ENCODE measurements at places on chromosomes 1 and 21.

DNA sequence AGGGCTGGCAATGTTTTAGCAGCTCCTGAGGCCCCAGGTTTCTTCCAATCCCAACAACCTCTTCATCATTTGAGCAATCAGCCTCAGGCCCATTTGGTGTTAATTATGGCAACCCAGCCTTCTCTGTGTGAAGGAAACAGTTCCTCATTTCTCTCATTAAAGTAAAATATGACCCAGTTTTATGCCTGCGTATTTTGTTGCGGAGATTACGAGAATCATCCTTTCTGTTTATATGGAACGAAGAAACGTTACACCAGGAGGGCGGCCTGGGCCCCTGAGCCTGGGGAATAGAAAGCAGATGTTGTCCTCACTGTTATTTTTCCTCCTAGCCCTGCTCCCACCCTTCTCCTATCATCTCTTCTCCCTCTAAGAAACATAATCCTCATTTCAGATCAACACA is 332.2 kb upstream of the USP24 start:
- no peaks in the 10 kb centered on the region for H3K4me1 ChIP-seq
- no peaks in the 10 kb centered on the region for H3K36me3 ChIP-seq
- no peak overlapping the region for H3K27ac ChIP-seq
- DNase-seq = no peak

GRCh38 chr1:3968851-3969250 is 68.8 kb upstream of the C1orf174 start:
- DNase-seq = no peak
- H3K36me3 ChIP-seq = no peaks in the 10 kb centered on the region
- no peaks in the 10 kb centered on the region for H3K4me1 ChIP-seq
- no peak overlapping the region for H3K4me3 ChIP-seq

DNA sequence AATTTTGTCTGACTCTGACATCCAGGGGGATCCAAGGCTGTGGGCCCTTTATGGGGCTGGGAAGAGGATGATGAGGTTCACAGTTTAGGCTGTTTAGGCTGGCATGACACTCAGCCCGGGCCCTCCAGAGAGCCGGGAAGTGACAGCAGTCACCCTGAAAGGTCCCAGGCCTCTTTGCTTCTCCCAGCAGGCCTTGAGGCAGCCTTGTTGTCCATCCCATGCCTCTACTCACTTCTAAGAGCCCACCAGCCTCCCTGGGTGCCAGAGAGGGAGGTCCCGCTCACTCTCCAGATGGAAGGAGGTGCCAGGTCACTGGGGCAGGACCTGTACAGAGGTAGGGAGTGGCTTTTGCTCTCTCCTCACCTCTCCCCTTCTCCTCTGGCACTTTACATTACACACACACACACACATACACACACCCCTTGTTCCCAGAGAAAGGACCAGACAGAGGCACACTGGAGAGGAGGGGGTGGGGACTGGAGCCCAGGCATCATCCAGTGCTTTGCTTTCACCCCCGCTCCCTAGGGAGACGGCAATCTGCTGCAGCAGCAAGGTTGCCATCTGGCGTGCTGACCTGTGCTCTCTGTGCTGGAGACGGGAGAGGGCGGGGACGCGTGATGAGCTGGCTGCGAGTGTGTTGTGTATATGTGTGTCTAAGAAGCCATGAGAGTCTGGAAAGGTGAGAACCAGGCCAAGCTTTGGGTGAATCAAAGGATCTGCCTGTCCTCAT is 4.6 kb downstream of the KLHDC8A start:
- H3K4me1 ChIP-seq = peaks cover 4% of the 10 kb centered on the region
- H3K4me3 ChIP-seq = no peak overlapping the region
- H3K27me3 ChIP-seq = peaks cover 52% of the 10 kb centered on the region
- no peak overlapping the region for H3K27ac ChIP-seq

DNA sequence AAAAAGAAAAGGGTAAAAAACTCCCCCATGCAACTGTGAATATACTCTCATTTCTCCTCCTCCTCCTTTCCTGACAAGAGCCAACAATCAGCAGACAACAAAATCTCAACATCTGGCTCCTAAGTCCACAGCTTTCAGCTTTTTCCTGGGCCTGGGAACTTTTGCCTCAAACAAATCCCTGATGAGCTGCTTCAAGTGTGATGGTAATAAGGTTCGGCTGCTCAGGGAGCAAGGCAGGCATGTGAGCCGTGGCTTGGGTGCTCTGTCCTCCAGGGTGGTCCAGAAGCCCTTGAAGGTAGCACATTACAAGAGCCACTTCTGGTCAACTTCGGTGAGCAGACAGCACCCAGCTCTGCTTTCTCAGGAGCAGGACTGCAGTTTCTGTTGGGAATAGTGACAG is 46.3 kb downstream of the ITPKB start:
- peaks cover 9% of the 10 kb centered on the region for H3K36me3 ChIP-seq
- no peak for DNase-seq
- H3K27me3 ChIP-seq = no peaks in the 10 kb centered on the region
- peaks cover 80% of the 10 kb centered on the region for H3K4me1 ChIP-seq
- H3K27ac ChIP-seq = peak overlapping the region; percentile 100

- H3K27me3 ChIP-seq = no peaks in the 10 kb centered on the region
- H3K4me1 ChIP-seq = no peaks in the 10 kb centered on the region
- no peaks in the 10 kb centered on the region for H3K36me3 ChIP-seq
- no peak for DNase-seq
- no peak overlapping the region for H3K4me3 ChIP-seq
Observed at GRCh38 chr1:217969428-217969827, 315.7 kb upstream of the RRP15 start.

DNA sequence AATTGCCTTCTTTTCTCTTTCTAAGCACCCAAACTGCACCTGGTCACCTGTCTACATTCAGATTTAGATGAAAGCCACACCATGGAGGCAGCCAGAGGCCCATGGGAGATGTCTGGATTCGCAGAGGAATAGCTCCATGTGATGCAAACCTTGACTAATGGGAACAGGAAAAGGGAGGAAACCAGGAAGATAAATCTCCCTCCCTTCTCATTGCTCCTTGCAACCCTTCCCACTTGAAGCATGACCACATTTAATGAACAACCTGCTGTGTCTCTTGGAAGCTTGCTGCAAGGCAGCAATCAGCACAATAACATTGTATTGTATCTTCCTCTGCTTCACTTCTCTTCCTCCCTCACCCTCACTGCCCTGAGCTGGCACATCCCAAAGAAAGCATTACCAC is 42.6 kb upstream of the KLF17 start:
- no peak for DNase-seq
- H3K4me1 ChIP-seq = peaks cover 6% of the 10 kb centered on the region
- no peak overlapping the region for H3K4me3 ChIP-seq
- no peak overlapping the region for H3K27ac ChIP-seq
- H3K27me3 ChIP-seq = peaks cover 52% of the 10 kb centered on the region

- DNase-seq = no peak
- H3K4me3 ChIP-seq = no peak overlapping the region
- no peaks in the 10 kb centered on the region for H3K27me3 ChIP-seq
- no peak overlapping the region for H3K27ac ChIP-seq
- H3K36me3 ChIP-seq = no peaks in the 10 kb centered on the region
- no peaks in the 10 kb centered on the region for H3K4me1 ChIP-seq
Observed at GRCh38 chr1:55464550-55464949, 249.4 kb upstream of the USP24 start.

DNA sequence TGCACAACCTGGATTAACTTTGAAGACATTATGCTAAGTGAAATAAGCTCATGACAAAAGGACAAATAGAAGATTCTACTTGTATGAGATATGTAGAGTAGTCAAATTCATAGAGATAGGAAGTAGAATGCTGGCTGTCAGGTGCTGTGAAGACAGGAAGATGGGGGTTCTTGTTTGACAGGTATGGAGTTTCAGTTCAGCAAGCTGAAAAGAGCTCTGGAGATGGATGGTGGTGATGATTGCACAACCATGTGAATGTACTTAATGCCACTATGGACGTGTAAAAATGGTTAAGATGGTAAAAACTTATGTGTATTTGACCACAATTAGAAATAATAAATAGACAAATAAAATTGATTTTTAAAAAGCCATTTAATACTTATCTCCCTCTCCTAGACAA is 169.8 kb upstream of the DUSP10 start:
- H3K36me3 ChIP-seq = peaks cover 2% of the 10 kb centered on the region
- no peak overlapping the region for H3K4me3 ChIP-seq
- peaks cover 4% of the 10 kb centered on the region for H3K4me1 ChIP-seq
- H3K27ac ChIP-seq = no peak overlapping the region
- no peak for DNase-seq
- H3K27me3 ChIP-seq = peaks cover 22% of the 10 kb centered on the region

GRCh38 chr1:94304553-94304952 is 67.2 kb upstream of the ARHGAP29 start:
- H3K4me1 ChIP-seq = no peaks in the 10 kb centered on the region
- H3K27ac ChIP-seq = no peak overlapping the region
- DNase-seq = no peak

DNA sequence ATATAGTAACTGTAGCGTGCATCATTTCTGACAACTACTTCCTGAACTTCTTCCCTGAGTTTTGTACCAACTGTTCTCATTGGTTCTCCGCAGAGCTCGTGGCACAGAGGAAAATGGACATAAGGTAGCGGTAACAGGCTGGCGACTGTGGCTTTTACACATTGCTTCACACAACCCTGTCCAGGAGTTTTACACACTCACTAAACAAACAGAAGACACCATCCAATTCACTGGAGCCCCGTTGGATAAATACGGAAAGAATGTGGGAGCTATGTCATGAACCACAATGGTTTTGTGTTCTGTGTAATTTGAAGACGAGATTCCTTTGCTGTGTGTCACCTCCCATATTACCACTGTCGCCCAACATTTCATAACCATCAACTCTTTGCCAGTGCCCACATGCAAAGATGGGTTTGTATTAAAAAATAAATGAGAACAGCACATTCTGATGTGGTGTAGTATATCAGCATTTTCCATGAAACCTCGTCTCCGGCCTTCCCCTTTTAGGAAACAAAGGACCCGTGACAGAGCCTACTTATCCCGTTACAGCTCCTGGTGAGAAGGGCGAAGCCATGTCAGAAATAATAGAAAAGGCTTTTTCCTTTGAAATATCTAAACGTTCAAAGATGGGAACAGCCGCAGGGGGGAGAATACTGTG is 47.4 kb upstream of the ENAH start:
- DNase-seq = no peak
- no peaks in the 10 kb centered on the region for H3K4me1 ChIP-seq
- H3K27ac ChIP-seq = no peak overlapping the region
- no peak overlapping the region for H3K4me3 ChIP-seq

GRCh38 chr1:53334312-53334711 is 6.4 kb upstream of the LRP8 start:
- no peaks in the 10 kb centered on the region for H3K27me3 ChIP-seq
- no peak for DNase-seq
- H3K4me3 ChIP-seq = no peak overlapping the region
- H3K27ac ChIP-seq = peak overlapping the region; percentile 16

DNA sequence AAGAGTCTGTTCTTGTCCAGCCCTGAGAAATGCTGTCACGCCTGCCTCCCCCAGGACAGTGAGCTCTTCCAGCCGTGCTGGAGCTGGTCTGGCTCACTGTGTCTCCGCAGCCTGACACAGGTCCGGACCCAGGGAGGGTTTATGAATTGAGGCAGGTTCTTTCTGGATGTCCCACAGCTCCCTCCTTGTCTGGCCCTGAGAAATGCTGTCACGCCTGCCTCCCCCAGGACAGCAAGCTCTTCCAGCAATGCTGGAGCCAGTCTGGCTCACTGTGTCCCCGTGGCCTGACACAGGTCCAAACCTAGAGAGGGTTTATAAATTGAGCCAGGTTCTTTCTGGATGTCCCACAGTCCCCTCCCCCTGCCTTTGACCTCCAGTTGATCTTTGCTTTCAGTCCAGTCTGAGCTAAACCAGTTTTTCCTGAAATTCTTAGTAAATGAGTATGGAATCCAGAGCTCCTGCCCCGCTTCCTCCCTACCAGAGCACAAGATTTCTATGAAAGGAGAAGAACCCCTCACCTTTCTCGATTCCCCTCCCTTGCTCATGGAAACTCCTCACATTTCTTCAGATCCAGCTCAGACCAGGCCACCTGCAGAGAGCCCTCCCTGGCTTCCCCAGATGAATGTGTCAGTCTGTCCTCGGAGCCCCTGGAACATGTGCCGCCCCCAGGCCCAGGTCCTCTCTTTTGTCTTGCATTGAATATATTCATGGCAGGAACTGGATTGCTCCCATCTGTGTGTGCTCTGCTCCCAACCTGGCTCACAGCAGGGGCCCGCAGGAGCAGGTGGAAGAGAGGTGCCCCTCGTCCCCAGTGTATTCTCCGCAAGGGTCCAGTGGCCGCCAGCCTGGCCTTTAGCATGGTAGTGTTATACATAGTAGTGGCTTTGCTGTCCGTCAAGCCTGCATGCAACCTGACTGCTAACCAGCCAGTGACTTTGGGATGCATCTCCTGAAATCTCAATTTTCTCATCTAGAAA is 116.3 kb downstream of the EPHB2 start:
- H3K4me1 ChIP-seq = peaks cover 2% of the 10 kb centered on the region
- DNase-seq = no peak
- H3K27ac ChIP-seq = no peak overlapping the region
- no peak overlapping the region for H3K4me3 ChIP-seq
- peaks cover 8% of the 10 kb centered on the region for H3K36me3 ChIP-seq

DNA sequence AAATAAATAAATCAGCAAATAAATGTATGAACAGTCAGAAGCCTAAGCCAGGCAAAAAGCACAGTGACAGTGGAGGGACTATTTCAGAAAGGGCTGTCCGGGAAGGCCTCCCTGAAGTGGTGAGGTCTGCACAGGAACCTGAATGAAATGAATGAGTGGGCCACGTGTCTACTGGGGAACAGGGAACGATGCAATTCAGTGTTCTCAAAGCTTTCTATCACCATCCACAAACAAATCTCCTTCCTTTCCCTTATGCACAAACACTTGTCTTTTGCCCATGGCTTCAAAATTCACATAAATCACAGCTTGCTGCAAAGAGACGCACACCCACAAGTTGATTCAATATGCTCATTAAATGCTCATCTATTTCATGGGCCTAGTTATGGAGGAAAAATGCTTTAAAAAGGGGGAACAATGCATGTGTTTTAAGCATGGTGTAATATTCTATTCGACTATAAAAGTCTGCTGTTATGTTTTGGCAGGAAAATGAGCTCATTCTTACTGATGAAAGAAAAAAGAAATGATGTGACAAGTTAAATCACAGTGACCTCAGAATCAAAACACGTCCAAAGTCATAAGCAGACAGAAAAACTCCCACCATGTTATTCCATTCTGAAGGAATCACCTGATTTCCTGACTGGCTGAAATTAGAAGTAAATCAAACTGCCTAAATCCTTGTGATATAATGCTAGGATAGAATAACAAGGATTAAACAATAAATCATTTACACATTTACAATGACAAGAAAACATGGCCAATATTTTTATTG is 21.6 kb downstream of the URB1 start:
- peaks cover 5% of the 10 kb centered on the region for H3K4me1 ChIP-seq
- H3K36me3 ChIP-seq = peaks cover 7% of the 10 kb centered on the region
- H3K27ac ChIP-seq = peak overlapping the region; percentile 16
- H3K4me3 ChIP-seq = no peak overlapping the region
- no peak for DNase-seq

GRCh38 chr1:175036476-175036875 is 13.3 kb upstream of the MRPS14 start:
- no peaks in the 10 kb centered on the region for H3K4me1 ChIP-seq
- no peak overlapping the region for H3K27ac ChIP-seq
- no peaks in the 10 kb centered on the region for H3K36me3 ChIP-seq
- H3K27me3 ChIP-seq = peaks cover 17% of the 10 kb centered on the region

GRCh38 chr1:53601031-53601745 is 137.8 kb downstream of the GLIS1 start:
- H3K27ac ChIP-seq = no peak overlapping the region
- H3K27me3 ChIP-seq = no peaks in the 10 kb centered on the region
- DNase-seq = no peak
- no peak overlapping the region for H3K4me3 ChIP-seq
- H3K4me1 ChIP-seq = no peaks in the 10 kb centered on the region

GRCh38 chr1:93907718-93908117 is 1.5 kb downstream of the GCLM start:
- H3K36me3 ChIP-seq = peaks cover 2% of the 10 kb centered on the region
- peaks cover 28% of the 10 kb centered on the region for H3K4me1 ChIP-seq
- H3K27me3 ChIP-seq = no peaks in the 10 kb centered on the region
- peak overlapping the region; percentile 85 for H3K4me3 ChIP-seq

GRCh38 chr21:38159355-38159754 is 97.4 kb upstream of the KCNJ15 start:
- no peaks in the 10 kb centered on the region for H3K4me1 ChIP-seq
- H3K36me3 ChIP-seq = no peaks in the 10 kb centered on the region
